ENCODE measurements at places on chromosomes 5 and 9.

- DNase-seq: no peak
Measured at GRCh38 chr5:141757402-141757801, 75.4 kb upstream of the ARAP3 start.

DNA sequence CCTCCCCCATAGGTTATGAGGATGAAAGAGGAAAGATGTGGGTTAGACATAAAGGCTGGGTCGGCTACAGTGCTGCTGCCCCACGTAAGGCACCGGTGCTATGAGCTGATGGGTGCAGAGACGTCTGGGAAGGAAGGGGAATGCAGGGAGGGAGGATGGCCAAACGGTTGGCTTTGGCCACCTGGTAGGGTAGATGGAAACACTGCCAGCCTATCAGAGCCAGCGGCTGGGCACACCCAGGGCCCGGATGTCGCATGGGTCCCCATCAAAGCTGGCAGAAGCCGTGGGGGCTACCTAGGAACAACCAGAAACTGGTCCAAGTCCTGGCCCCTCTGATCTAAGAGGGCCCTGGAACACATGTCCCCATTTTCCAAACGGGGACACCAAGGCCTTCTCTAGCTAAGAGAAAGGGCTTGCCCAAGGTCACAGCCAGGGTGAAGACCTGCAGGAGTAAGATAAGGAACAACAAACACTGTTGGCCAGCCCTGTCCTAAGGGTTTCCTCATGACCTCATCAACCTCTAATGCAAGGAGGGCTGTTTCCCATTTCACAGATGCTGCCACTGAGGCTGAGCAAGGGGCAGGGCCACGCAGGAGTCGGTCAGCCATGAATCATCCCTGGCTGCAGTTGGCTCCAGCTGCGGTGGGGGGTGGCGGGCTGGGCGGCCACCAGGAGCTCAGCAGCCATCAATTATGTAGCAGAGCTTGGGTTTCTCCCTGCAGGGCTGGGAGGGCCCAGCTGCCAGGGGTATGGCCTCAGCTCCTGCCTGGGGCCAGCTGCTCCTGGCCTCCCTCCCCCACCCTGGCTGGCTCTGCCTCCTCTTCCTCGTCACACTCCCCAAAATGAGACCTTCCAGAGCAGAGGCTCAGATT lies 4.9 kb downstream of the SH3GLB2 start:
- DNase-seq: no peak

- no peak for DNase-seq
Measured at GRCh38 chr5:58486290-58486689, 4.9 kb upstream of the GAPT start.

DNA sequence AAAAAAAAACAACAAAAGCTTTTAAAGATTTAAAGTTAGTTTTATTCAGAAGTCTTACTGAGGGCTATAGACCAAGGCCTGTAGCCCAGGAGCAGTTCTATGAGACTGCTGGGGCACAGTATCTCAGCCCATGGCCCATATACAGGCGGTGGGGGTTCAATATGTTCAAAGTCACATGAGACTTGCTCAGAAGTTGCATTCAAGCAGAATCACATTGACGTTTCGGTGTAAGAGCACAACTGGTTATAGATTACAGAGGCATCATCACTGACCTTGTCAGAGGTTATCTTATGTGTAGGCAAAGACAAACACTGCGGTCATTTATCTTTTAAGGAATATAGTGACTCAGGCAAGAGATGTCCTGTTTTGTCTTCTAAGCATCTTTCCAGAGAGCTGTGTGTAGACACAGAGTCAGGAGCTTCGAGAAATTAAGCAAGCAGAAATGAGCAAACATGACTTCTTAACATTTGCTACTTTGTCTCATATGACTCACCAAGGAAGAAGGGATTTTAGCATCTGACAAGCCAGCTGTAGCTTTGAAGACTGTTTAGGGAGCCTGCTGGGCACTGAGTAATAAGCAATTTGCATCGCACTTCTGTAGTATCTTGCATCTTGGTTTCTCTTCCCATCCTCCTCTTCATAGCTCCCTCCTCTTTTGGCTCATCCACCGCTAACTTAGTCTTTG lies 12.9 kb upstream of the F2RL1 start:
- DNase-seq: no peak

DNA sequence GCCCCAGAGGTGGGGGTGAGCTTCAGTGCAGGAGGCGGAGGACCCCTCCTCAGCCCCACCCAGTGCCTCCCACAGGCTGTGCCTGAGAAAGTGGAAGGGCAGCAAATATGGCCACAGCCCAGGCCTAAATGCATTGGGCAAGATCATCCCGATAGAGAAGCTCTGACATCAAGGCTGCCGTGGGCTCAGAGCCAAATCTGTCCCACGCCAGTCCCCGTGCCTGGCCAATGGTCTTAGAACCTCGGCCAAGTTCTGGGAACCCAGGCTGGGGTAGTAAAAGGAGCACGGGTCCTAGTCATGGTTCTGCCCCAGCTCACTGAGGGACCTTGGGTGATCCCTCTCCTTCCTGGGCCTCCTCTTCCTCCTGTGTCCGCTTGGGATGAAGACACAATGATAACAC lies 27.7 kb upstream of the TNIP1 start:
- DNase-seq: no peak

GRCh38 chr5:81896764-81897163 lies 75.1 kb upstream of the ATG10 start:
- no peak for DNase-seq

GRCh38 chr9:114166614-114167572 lies 11.6 kb downstream of the COL27A1 start:
- no peak for DNase-seq
